ELF-1 (cell line): ENCODE measurements at places on chromosomes 12 and 14.

- DNase-seq = no peak
These were observed 104.8 kb downstream of the VRK1 start for GRCh38 chr14:96902004-96902403.

DNA sequence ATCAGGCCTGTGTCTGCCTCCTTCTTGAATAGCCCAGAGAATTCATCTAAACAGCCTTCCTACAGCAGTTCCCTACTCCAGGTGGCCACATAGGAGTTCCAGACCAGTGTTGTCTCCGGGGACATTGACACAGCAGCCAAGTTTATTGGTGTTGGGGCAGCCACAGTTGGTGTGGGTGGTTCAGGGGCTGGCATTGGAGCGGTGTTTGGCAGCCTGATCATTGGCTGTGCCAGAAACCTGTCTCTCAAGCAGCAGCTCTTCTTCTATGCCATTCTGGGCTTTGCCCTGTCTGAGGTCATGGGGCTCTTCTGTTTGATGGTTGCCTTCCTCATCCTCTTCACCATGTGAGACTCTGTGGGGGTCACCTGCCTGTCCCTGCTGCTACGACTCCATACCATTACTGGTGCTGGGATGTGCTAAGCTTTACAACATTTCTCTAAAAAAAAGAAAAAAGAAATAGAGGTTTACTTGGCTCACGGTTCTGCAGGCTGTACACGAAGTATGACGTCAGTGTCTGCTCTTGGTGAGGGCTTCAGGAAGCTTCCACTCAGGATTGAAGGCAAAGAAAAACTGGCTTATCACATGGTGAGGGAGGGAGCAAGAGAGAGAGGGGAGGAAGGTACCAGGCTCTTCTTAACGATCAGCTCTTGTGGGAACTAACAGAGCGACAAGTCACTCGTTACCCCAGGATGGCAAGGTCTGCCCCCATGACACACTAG is 57.5 kb downstream of the CHST11 start:
- DNase-seq = no peak

- DNase-seq = peak; percentile 24
These were observed 499 bp downstream of the RNASE4 start for GRCh38 chr14:20684662-20685456.

DNA sequence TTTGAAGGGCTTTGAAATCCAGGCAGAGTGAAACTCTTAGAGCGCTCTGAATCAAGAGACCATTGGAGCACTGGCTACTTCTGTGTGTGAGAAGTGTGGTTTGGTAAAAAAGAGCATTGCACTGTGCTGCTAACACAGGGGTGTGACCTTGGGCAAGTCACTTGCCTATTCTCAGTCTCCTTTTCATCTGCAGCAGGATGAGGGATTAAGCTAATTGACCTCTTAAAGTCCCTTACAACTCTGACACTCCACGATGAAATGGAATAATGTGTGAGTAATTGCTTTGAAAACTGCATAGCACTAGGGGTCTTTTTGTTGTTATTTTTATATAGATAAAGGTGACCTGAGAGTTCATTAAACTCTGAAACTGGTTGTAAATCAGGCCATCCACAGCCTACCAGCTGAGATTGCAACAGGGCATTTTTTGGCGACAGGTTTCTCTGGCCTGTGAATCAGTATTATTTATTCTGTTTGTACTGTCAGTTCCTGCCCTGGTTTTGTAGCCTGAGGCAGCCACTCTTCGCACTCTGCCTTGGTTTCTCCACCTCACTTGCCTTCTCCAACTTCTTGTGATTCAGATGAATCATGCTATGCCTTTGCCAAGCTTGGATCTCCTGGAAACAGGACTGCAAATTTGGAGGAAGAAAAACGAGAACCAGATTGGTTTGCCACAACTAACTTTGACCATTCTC is 159.9 kb upstream of the PARP11 start:
- no peak for DNase-seq

- no peak for DNase-seq
These were observed 152.4 kb downstream of the TSPAN9 start for GRCh38 chr12:3229577-3229976.

DNA sequence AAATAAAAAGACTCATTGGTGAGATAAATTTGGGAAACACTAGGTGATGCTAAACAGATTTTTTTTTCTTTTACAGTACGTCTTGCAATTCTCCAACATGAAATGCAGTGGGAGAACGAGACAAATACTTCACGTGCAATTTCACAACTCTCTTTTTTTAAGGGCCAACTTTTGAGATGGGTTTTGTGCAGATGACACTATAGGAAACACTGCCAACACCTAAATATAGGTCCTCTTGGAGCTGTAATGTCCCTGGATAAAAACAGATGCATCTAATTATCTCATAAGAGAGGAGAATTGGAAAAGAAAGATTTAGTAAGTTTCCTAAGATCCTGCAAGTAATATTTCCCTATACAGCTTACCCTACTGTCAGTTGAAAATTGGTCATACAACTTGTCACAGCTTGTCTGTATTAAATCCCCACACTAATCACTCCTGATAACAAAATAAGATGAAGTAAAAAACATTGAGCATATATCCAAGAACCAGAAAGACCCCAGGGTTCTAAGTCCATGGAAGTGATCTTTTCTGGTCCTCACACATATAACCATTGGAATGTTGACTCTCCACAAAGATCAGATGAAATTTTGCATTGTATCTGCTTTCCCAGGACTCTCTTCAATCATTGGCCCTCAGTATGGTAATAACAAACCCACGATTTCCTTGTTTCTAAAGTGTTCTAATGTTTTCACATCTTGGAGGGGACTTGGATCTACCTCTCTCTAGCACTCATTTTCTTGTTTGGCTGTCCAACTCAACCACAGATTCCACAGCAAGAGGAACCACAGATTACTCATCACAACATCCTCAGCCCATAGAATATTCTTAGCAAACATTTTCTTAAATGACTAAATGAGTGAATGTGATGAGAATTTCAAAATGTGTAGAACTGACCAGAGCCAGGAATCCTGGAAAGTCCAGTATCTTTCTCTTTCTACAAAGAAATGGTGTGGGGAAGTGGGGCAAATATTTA is 769.4 kb upstream of the USP15 start:
- DNase-seq = no peak
